OCI-M1 (cell line): ENCODE measurements at places on chromosomes 4 and X.

DNA sequence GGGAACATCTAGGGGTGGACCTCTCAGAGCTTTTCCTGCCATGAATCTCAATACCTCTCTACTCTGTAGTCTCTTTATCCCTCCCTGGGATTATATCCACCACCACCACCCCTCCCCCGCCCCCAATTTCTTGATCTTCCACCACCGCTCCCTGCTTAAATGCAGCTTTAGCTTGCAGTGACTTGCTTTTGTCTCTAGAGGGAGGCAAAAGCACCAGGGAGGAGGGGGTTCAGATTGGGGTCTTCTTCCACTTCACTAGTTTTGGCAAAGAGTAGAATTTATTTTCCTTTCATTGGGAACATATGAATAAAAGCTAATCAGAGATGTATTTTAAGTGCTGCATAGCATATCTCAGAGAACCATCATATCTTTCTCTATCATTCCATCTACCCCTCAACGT lies 5.5 kb downstream of the ARHGAP36 start:
- DNase-seq: no peak

- DNase-seq: peak; percentile 58
These were observed 18.0 kb downstream of the SPINK2 start for GRCh38 chr4:56803471-56803870.

DNA sequence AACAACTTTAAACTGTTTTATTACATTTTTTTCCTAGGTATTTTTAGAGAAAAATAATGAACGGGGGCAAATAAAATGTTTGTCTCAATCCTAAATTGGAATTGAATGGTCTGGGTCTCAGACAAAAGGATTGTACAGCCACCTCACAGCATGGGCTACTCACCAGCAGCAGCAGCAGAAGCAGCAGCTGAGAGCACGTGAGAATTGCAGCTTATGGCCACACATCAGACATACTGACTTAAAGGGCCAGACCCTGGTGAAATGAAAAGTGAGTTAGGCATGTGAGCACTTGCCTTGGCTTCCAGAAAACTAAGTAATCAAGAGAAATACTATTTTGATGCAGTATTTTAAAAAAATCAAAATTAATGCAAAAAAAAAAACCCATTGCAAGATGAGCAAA lies 56.6 kb downstream of the AASDH start:
- DNase-seq: no peak

GRCh38 chrX:153765138-153766079 lies 1.4 kb downstream of the PLXNB3 start:
- peak; percentile 87 for DNase-seq

DNA sequence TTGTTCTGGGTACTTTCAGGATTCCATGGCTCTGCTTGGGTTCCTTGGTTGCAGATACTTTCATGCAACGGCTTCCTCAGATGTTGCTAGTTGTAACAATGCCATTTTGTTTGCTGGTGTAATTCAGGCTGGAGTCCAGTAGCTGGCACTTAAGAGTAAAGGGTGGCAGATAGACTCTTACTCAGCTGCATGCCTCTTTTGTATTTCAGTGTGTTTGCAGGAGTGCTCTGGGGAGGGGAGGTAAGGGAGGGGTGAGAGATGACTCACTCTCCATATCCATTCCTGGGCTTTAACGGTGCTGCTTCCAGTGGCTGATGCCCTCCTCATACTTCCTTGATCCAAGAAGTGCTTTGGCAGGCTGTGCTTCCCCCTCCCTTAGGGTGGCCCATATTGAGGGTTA lies 155.2 kb downstream of the ZNF330 start:
- peak; percentile 18 for DNase-seq

- no peak for DNase-seq
These were observed 5.8 kb downstream of the NKX6-1 start for GRCh38 chr4:84493092-84493850.
